GM19239 (cell line): ENCODE measurements at places on chromosomes 7 and 10.
A peak's percentile ranks its signal among the peaks of the same experiment; 100 is the strongest.

- no peak for DNase-seq
Measured at GRCh38 chr7:55618913-55619312, 46.6 kb upstream of the VOPP1 start.

DNA sequence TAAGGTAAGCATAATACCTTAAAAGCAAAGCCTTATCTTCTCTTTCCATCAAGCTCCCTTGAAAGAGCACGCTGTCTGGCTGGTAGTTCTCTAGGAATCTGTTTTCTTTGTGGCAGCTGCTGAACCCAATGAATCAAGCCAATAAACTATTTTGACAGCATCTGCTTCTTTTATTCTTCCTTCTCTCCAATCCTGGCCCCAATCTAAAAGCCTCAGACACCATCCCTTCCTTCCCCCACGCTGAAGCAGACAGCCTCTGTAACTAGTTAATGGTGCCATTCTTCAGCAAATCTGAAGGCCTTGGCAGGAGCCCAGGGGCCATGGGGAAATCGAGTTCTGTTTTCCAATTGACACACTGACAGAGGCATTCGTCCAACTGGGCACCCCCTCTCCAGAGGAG lies 186.6 kb upstream of the LYZL1 start:
- DNase-seq: no peak

GRCh38 chr10:94626476-94626875 lies 57.1 kb upstream of the CYP2C18 start:
- no peak for DNase-seq

- no peak for DNase-seq
Measured at GRCh38 chr7:44285561-44285960, 39.8 kb downstream of the CAMK2B start.

GRCh38 chr10:71455035-71455434 lies 58.3 kb downstream of the CDH23 start:
- no peak for DNase-seq

- DNase-seq: no peak
Measured at GRCh38 chr7:15104411-15105092, 202.0 kb upstream of the DGKB start.

DNA sequence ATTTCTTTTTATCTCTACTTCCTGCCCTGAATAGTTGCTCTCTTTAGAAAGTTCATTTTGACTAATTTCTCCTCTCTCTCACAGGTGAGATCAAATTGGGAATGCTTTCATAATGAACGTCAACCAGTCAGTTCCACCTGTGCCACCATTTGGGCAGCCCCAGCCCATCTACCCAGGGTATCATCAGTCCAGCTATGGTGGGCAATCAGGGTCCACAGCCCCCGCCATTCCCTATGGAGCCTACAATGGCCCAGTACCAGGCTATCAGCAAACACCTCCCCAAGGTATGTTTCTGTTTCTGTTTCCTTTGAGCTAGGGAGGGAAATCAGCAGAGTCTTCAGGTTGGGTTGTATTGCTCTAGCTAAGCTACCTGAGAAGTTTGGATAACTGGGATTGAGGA lies 2.5 kb downstream of the SEC24C start:
- no peak for DNase-seq

DNA sequence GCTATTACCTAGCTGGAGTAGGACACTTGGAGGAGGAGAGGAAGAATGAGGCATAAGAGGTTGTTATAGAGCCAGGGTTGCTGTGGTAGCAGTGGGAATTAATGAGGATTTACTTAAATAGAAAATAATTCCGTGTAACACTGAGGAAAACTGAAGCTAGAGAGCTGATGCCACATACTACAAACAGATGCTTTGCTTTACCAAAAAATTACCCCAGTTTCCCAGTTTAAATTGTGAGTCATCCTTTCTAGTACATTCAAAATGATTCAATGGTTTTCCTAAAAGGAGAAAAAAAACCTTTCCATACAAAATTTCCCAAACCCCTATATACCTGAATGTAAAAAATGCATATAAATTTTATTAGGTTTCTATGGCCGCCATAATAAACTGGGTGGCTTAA lies 58.3 kb downstream of the ZNF518A start:
- no peak for DNase-seq

DNA sequence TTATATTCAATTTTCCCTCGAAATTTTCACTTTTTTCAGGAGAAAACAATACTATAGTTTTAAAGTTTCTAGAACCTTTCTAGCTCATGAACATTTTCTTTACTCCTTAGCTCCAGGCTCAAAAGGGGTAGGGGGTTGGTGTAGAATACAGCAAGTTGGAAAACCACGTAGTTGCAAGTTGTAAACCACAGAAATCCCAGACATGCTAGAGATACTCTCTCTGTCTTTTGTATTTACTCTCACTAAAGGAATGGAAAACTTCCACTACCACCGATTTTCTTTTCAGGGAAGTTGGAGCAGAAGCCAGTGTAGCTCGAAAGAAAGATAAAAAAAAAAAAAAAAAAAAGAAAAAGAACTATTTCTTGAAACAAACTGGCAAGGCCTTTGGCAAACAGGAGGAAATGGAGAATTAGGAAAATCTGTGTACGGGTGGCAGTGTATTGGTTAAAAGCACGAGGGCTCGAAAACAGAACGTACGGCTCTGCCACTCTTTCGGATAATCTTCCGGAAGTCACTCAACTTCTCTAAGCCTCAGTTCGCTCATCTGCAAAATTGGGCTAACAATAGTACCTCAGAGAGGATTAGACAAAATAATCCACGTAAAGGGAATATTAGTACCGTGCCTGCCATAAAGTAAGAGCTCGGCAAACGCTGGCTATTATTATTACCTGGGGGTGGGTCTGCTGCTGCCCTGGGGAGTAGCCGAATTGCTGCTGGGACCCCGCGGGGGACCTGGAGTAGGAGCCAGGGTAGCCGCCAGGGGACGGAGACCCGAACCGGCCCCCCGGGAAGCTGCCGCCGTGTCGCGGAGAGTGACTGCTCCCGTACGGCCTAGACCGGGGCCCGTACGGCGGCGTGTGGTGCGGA lies 628 bp downstream of the MPLKIP start:
- DNase-seq: peak; percentile 6

GRCh38 chr10:4586776-4587175 lies 239.2 kb upstream of the AKR1E2 start:
- DNase-seq: no peak

DNA sequence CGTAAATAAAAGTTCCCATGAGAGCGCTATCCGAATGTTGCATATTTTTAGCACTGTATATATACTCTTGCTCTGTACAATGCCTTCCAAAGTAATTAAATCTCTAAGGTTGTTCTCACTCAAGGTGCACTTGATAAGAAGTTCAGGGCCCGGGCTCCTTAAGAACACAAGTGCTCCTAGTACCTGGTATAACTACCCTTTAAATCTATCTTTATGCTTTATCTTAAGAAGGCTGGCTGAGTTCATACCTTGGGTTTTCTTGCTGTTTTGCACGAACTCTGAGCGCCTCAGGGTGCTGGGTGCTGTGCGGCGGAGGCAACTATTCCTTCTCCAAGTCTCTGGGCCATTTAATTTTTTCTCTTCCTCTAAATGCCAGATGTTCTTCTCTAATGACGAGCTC lies 80.4 kb downstream of the DNMBP start:
- DNase-seq: no peak

GRCh38 chr10:47098964-47099363 lies 187.7 kb downstream of the PTPN20 start:
- DNase-seq: no peak

DNA sequence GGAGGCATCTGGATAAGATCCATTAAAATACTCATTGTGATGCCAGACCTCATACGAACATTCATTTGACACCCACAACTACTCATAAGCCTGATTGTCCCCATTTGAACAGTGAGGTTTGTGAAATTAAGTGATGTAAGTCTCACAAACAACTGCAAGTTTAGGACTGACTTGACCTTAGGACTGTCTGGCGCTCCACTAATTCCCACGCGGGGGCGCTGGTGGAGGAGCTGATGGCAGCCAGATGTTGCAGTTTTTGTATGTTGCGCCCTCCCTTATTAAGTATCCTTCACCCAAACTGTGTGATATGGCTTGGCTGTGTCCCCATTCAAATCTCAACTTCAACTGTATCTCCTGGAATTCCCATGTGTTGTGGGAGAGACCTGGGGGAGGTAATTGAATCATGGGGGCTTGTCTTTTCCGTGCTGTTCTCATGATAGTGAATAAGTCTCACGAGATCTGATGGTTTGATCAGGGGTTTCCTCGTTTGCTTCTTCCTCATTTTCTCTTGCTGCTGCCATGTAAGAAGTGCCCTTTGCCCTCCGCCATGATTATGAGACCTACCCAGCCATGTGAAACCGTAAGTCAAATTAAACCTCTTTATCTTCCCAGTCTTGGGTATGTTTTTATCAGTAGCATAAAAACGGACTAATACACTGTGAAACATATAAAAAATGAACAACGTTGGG lies 20.3 kb upstream of the TIAL1 start:
- DNase-seq: no peak

GRCh38 chr7:96045919-96046318 lies 273.6 kb downstream of the DYNC1I1 start:
- DNase-seq: no peak

DNA sequence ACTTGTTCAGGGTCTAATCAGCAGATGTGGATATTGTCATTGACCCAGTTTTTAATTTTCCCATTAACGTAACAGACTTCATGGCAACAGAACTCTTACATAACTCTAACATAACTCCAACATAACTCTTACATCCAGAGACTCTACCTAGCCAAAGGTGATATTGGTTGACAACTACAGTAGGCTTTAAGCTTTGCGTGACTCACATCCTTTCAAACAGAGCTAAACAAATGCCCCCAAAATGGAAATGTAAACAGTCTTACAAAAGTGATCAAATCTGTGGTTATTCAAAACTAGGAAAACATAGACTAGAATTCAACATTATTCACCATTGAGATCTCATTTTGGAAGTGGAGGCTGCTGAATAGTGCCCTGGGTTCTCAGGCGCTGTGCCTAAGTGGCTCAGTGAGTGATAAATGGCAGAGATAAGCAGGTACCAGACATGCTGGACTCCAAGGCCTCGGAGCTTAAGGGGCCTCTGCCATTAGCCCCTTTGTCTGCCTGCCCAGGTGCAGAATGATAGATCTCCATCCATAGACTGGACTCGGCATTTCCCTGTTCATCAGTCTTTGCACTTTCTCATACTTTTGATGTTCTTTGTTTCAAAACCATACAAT lies 34.3 kb upstream of the BTBD16 start:
- DNase-seq: no peak

DNA sequence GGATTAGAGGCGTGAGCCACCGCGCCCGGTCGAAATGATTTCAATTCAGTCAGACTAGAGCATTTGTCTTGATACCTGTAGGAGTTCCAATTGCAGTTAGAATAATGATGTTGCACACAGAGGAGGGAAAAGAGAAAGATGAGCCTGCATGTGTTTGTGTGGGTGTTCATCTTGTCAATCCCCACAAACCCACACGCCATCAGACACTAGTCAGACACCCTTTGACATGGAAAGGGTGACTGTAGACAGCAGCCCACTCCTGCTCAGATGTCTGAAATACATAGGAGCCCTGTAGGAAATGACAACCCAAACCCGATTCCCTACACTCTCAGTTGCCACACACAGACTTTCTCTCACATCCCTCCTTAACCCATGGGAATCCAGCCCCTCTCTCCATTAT lies 92.0 kb downstream of the ABLIM1 start:
- DNase-seq: no peak

- no peak for DNase-seq
Measured at GRCh38 chr7:131076032-131076431, 251.6 kb upstream of the MKLN1 start.

DNA sequence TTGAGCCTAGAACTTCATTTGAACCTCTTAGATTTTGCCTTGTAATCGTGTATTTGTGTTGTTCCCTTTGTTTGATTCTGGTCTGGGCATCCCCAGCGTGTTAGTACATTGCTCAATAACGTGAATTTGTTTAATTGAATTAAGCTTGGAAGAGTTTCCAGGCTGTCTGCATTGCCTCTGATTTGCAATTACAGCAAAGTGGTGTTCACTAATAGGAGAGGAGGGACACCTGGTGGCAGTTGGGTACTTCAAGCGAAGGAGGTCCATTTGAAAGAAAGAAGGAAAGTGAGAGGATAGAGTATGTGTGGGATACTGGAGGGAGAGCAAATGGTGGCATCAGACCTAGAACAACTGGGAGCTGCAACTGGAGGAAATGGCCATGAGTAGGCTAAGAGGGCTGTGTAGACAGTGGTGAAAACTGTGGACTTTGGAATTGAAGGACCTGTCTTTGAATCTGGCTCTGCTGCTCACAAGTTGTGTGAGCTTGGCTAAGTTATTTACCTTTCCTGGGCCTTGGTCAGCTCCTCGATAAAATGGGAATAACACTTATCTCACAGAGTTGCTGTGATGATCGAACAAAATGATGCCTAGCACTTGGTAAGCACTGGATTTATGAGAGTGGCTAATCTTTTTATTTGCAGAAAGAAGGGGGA lies 15.1 kb downstream of the LSMEM1 start:
- DNase-seq: no peak

- no peak for DNase-seq
Measured at GRCh38 chr7:78605119-78605518, 806.5 kb downstream of the PHTF2 start.

DNA sequence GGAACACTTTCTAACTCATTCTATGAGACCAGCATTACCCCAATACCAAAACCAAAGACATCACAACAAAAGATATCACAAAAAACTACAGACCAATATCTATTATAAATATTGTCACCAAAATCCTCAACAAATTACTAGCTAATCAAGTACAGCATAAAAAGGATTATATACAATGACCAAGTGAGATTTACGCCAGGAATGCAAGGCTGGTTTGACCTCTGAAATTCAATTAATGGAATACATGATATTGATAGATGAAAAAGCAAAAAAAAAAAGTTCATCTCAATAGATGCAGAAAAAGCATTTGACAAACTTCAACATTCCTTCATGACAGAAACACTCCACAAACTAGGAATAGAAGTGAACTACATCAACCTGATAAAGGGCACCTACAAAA lies 175.3 kb downstream of the LCOR start:
- DNase-seq: no peak

DNA sequence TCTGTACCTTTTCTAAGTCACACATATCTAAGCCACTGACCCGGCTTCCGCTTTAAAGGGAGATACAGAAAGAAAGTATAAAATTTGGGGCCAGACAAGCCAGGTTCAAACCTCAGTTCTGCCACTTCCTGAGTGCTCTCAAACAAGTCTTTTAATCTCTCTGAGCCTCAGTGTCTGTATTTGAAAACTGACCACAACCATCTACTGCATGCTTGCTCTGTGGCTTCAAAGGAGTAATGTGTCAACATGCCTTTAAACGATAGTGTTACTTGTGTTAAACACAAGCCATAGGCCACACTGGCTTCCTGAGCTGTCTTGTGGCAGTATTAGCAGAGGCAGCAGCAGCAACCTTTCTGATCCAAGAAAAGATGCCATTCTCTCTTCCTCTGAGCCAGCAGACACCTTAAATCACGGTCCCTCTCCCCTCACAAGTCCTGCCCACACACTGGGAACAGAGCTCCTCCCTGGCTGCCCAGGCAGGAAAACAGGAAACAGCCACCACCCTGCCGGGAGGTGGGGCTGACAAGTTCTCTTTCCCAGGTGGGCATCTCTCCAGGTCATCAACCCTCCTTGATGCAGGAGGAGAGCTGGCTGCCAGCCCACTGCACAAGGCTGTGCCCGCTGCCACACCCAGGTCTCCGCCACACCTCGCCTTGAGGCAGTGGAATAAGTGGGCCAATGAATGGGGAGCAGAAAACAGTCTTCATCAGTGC lies 10.7 kb downstream of the HIP1 start:
- no peak for DNase-seq
